ENCODE measurements at places on chromosomes 7 and 10. TPM values are rescaled to one million over a fixed set of nuclear protein-coding genes. Genes with fewer than 3 reads are reported as not detected.

FRMPD2 gene
- total RNA-seq, result not detected

- no peak overlapping the region for H3K27ac ChIP-seq
- no peak for DNase-seq
- H3K4me1 ChIP-seq, result peaks cover 11% of the 10 kb centered on the region
- no peak overlapping the region for H3K4me3 ChIP-seq
- no peaks in the 10 kb centered on the region for H3K27me3 ChIP-seq
These were observed 6.3 kb downstream of the MYOF start for GRCh38 chr10:93475871-93476270.

GRCh38 chr7:112023786-112024185 lies 182.4 kb downstream of the DOCK4 start:
- DNase-seq, result no peak
- no peak overlapping the region for H3K27ac ChIP-seq
- H3K27me3 ChIP-seq, result no peaks in the 10 kb centered on the region
- no peaks in the 10 kb centered on the region for H3K4me1 ChIP-seq
- H3K36me3 ChIP-seq, result no peaks in the 10 kb centered on the region

DNA sequence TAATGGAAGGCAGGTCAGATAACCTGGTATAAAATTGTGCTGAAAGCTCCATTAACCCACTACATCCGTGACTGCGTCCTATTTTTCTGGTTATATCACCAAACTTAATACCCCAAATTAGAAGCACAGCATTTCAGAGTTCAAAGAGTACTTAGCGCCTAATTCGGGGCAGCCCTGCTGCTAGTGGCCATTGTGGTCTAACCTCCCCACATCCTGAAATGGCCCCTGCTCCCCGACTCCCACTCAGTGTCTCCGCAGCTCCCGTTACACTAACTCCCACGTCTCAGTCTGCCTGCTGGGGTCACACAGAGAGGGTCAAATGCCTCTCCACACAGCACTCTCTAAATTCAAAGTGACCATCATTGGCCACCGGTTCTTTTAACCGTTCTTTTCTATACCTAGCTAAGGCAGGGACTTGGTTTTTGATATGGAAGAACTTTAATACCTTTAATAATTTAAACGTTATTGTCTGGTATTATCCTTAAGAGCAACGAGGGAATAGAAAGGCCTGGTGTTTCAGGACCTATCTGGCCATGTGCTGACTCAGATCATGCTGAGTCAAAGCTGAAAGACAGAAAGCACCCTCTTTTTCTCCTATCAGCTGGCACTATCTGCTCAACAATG lies 117.1 kb downstream of the KMT2E start:
- no peak for DNase-seq
- H3K4me3 ChIP-seq, result no peak overlapping the region
- peaks cover 29% of the 10 kb centered on the region for H3K4me1 ChIP-seq
- no peak overlapping the region for H3K27ac ChIP-seq

- H3K4me3 ChIP-seq, result no peak overlapping the region
- H3K4me1 ChIP-seq, result no peaks in the 10 kb centered on the region
- no peak for DNase-seq
- H3K27ac ChIP-seq, result no peak overlapping the region
- H3K36me3 ChIP-seq, result no peaks in the 10 kb centered on the region
These were observed 583.1 kb upstream of the LRRN3 start for GRCh38 chr7:110507832-110508231.

NEBL gene
- total RNA-seq, result not detected

- no peak for DNase-seq
- H3K27me3 ChIP-seq, result no peaks in the 10 kb centered on the region
- peaks cover 96% of the 10 kb centered on the region for H3K36me3 ChIP-seq
- no peak overlapping the region for H3K4me3 ChIP-seq
- no peak overlapping the region for H3K27ac ChIP-seq
These were observed 16.8 kb downstream of the TMEM243 start for GRCh38 chr7:87202705-87203104.

- no peak for DNase-seq
- H3K27ac ChIP-seq, result no peak overlapping the region
- H3K4me1 ChIP-seq, result peaks cover 5% of the 10 kb centered on the region
These were observed 42.9 kb upstream of the TOMM7 start for GRCh38 chr7:22865602-22865960.

DNA sequence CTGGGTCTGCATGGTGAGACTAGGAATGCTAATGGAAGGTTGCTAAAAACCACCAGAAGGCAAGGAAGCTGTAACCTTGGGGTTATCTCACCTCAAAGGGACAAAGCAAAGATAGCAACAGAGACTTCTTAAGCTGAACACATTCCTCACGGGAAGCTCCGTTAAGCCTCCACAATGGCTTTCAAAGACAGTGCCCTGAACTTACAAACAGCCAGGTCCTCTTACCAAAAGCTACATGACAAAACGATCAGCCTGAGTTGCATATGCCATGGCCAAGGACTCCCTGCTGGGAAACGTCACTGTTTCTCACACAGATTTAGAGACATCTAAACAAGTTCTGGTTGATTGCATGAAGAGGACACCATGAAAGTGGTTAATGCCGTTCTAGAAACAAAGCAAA lies 52.7 kb downstream of the HTR5A start:
- H3K36me3 ChIP-seq, result no peaks in the 10 kb centered on the region
- H3K27ac ChIP-seq, result no peak overlapping the region
- peaks cover 16% of the 10 kb centered on the region for H3K27me3 ChIP-seq
- no peak overlapping the region for H3K4me3 ChIP-seq
- H3K4me1 ChIP-seq, result no peaks in the 10 kb centered on the region
